ENCODE measurements at places on chromosomes 2 and 18. TPM values are rescaled to one million over a fixed set of nuclear protein-coding genes. Genes with fewer than 3 reads are reported as not detected.

Gene RIT2
- not detected for total RNA-seq

Gene UNC50
- 72.8 TPM for total RNA-seq

Gene LYPD1
- 23.7 TPM for total RNA-seq

GRCh38 chr2:79087785-79088364, at the start of gene REG1B:
Gene REG1B, minus strand, starts transcription at chr2:79087993. Its CDS starts 381 bp downstream, at chr2:79087612.
- no peak for DNase-seq

DNA sequence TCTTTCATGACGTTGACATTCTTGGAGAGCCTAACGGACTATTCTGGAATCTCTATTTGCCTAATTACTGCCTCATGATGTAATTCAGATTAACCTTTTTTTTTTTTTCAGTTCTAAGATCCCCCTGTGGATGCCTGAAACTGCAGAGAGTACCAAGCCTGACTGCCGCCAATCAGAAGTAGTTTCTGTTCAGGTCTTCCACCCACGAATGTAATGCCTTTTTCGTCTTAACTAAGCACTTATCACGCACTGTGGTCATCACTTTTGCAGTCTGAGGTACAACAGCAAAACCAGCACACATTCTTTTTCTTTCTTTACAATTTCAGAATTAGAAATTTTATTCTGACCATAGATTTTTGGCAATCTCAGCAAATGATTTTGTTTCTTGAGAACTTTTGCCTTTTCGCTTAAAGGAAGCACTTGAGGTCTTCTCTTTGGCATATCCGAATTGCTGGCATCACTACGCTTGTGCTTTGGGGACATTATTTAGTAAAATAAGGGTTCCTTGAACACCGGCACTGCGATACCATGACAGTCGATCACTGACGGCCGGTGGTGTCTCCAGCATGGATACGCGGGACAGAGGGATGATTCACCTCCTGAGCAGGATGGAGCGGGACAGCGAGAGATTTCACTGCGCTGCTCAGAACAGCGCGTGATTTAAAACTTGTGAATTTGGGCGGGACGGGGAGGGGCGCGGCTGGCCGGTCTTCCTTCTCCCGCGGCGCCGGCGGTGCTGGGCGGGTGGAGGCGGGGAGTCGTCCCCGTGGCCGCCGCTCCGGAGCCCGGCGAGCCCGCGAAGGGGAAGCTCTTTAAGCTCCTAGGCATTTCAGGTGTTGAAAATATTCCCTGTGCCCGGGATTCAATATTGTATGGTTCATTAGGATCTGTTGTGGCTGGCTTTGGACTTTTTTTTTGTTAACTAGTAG, 32.0 kb upstream of the GPR55 start:
- DNase-seq, result peak; percentile 89

- peak; percentile 26 for DNase-seq
Observed at GRCh38 chr2:97645112-97645694, 659 bp upstream of the COX5B start.

- DNase-seq, result no peak
Observed at GRCh38 chr2:231050018-231050901, 6.4 kb upstream of the PSMD1 start.

GRCh38 chr2:144683107-144683753, 163.3 kb upstream of the ZEB2 start:
- peak; percentile 29 for DNase-seq

DNA sequence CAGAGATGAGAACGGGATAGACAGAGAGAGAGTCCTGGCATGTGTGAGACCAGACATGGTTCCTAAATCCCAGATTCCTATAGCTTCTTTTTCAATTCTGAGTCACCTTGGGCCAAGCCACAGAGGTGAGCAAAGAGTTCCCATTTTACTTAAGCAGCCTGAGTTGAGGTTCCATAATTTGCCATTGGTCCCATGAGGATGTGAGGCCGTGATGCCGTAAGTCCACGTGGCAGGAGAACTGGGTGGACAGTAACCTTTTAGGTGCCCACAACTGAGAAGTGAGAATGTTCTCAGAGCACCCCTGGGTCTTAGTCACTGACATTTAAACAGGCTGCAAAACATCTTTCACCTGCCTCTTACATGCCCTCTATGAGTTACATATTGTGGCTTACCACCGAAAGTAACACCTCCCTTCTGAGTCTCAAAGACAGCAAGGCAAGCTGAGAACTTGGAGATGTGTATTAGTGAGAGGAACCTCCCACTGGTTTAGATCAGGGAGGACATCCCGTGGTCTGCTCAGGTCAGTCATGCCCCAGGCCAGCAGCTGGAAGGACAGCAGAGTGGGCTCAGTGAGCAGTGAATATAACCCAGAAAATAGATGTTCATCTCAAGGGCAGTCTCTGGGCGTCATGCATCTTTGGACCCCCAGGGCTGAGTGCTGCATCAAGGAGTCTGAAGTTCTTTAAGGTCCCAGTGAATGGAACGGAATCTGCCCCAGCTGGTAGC, 127.9 kb upstream of the LGALSL start:
- no peak for DNase-seq

GRCh38 chr2:236998236-236998635, 87.5 kb upstream of the COPS8 start:
- DNase-seq, result no peak
